ENCODE measurements at places on chromosomes 3 and 15. TPM values are rescaled to one million over a fixed set of nuclear protein-coding genes. Genes with fewer than 3 reads are reported as not detected.
A peak's percentile ranks its signal among the peaks of the same experiment; 100 is the strongest.

GRCh38 chr3:197394464-197395321, 96.3 kb upstream of the DLG1 start:
- no peaks in the 10 kb centered on the region for H3K36me3 ChIP-seq
- H3K27ac ChIP-seq = peak overlapping the region; percentile 16
- DNase-seq = no peak

PSTPIP1 gene
- 238 TPM for total RNA-seq

SMAD6 gene
- total RNA-seq = 0.91 TPM

DNA sequence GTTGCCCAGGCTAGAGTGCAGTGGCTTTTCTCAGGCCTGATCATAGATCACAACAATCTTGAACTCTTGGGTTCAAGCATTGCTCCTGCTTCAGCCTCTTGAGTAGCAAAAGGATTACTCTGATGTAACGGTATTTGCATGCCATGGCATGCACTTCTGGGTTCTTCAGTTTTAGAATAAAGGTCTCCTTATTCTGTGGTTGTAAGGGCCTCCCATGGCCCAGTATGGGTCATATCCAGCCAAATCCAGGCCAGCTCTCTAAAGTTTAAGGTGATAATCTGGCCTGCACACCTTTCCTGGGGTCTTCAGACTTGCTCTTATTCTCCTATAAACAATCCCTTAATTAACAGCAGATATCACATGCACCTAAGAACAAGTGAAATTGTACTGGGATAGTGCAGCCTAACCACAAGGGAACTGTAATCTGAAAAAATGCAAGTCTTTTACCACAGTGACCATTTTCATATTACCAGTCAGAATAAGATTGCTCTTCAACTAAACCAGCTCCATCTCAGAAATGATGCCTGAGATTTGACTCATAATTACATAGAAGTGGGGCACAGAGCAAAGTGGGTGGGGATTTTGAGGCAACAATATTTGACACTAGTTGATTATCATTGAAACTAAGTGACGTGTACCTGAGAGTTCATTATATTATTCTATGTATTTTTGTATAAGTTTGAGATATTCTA, 25.4 kb downstream of the COMMD2 start:
- no peaks in the 10 kb centered on the region for H3K4me1 ChIP-seq
- H3K27me3 ChIP-seq = no peaks in the 10 kb centered on the region
- no peaks in the 10 kb centered on the region for H3K36me3 ChIP-seq

DNA sequence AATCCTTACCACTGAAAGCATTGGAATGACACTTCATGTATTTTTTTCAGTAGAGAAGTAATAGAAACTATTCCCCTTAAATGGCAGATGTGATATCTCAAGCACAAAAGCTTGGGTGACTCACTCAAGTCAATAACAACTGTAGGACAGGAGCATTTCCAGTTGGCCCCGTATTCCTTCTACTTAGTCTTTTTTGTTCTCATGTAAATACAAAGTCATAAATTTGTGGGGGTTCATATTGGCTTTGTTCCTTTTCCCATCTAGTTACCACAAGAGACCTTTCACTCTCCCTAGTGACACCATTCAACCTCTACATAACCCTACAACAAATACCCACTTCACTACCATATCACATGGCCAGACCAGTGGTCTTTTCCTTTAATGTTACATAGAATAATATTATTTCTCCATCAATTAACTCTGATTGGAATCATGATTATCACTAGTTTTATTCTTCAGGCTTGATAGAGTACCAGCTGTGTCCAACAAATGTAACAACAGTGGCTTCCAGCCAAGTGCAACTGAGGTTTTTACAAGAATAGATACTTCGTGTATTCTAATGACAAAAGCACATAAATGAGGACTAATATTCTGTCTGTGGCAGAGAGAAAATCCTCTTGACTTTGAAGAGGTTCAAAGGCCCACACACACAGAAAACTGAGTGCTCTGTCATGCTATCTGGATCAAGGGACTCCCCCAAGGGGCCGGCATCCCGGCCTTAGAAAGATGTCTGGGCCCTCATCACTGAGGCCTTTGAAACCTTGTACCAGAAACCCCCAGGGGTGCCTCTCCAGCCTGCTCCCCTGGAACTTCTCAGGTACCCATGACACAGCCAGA, 94.0 kb upstream of the THBS1 start:
- H3K4me1 ChIP-seq = no peaks in the 10 kb centered on the region
- peaks cover 8% of the 10 kb centered on the region for H3K27me3 ChIP-seq
- DNase-seq = no peak
- no peaks in the 10 kb centered on the region for H3K36me3 ChIP-seq
- H3K27ac ChIP-seq = no peak overlapping the region

MYZAP gene
- not detected for total RNA-seq

DNA sequence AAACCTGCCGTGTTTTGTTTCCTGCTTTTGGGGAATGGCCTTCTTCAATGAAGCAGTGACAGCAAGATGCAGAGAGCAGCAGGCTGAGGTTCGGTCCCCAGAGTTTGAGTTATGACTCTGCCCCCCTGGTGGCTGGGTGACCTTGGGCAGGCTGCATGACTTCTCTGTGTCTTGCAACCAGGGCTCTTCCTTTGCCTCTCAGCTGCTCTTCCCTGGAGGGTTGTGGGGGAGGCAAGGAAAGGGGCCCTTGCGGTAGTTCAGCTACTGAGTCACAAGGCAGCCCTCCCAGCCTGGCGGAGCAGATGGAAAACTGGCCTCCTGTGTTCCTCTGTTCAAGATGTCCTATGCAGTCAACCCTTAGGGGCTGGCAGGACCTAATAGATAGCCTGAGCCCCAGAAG, 17.1 kb downstream of the CTXND1 start:
- peak; percentile 48 for DNase-seq
- H3K27me3 ChIP-seq = peaks cover 15% of the 10 kb centered on the region
- H3K4me3 ChIP-seq = no peak overlapping the region
- no peaks in the 10 kb centered on the region for H3K36me3 ChIP-seq
- H3K27ac ChIP-seq = no peak overlapping the region
- no peaks in the 10 kb centered on the region for H3K4me1 ChIP-seq

DNA sequence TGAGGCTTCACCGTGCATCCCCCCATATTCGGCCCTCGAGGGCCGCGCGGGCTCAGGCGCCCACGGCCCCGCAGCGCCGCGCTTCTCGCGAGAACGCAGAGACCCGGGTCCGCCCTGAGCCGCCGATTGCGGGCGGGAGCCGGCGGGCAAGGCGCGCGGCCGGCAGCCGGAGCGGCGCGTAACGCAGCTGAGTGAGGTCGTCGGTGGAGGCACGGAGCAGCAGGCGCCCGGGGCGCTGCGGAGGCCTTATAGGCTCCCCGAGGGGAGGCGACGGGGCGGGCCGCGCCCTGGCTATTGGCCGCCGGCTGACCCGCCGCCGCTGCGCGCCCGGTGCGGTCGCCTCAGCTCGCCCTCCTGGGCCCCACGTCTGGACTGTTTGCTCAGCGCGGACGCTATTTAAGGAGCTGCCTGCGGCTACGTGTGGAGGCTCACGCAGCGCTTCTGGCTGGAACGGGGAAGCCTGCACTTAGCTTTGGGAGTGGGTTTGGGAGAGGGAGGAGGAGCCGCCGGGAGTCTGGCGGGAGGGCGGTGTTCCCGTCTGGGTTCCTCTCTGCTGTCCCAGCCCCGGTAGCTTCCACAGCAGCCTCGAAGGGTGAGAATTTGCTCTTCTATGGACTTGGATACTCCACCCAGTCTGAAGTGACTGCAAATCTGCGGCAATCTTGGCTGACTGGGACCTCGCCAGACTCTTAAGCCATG, at the start of gene PLOD2:
Gene PLOD2, minus strand, starts transcription at position 221 of the 699 bp plus-strand sequence. Its CDS starts 195 bp downstream, at position 26.
- H3K27me3 ChIP-seq = peaks cover 55% of the 10 kb centered on the region
- H3K4me3 ChIP-seq = peak within 1 kb of the TSS; percentile 69
- peaks cover 7% of the 10 kb centered on the region for H3K4me1 ChIP-seq
- H3K27ac ChIP-seq = no peak within 1 kb of the TSS

- no peak overlapping the region for H3K27ac ChIP-seq
- H3K4me3 ChIP-seq = no peak overlapping the region
- no peaks in the 10 kb centered on the region for H3K36me3 ChIP-seq
- H3K27me3 ChIP-seq = peaks cover 31% of the 10 kb centered on the region
- H3K4me1 ChIP-seq = no peaks in the 10 kb centered on the region
These were observed 54.0 kb upstream of the NEO1 start for GRCh38 chr15:72998226-72998625.

DNA sequence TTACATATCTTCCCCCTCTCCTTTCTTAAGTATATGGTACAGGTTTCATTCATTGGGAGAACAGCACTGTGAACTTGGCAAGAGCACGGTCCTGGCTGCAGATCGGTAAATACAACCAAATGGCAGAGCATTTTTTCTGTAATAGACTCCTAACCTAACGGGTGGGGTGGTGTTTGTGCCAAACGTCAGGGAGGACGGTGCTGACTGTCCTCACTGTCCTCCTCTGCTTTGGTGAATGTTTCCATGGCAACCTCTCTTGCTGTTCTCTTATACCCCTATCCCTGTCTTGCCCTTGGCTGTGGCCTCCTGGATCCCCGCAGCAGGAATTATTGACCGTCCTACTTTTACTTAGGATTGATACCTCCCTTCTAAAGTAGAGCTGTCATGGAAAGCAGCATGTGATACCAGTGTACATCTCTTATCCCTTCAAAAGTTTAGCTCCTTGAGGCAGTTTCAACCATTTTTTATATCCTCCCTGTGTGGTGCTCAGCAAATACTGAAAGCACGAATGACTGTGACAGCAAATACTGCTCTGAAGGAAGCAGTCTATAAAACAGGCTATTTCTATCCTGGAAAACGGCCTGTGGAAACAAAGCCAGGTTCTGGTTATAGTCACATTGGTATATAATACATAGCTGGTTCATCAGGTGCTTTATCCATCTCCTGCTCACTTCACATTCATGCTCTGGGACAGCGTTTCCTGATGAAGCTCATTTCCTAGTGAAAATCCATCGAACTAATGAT, 275.4 kb upstream of the C2CD4B start:
- no peaks in the 10 kb centered on the region for H3K36me3 ChIP-seq
- peaks cover 2% of the 10 kb centered on the region for H3K27me3 ChIP-seq
- H3K27ac ChIP-seq = no peak overlapping the region
- no peak for DNase-seq
- H3K4me3 ChIP-seq = no peak overlapping the region
- H3K4me1 ChIP-seq = no peaks in the 10 kb centered on the region

DNA sequence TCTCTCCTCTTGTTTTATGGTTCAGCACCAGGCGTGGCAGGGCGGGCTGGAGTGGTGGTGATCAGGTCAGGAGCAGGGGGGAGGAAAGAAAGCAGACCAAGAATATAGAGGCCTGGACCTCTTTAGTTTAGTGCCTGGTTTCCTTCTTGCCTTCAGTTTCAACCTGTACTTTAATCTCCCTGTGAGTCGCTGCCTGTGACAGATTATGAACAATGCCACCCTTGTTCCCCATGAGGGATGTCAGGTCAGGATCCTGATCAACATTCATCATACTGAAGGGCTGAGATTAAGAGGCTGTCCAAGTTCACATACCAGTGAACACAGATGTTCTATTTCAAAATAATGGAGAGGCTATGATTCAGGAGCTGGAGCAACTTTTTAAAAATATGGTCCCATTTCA, 11.4 kb downstream of the ENTPD3 start:
- H3K27me3 ChIP-seq = no peaks in the 10 kb centered on the region
- no peaks in the 10 kb centered on the region for H3K4me1 ChIP-seq
- no peak overlapping the region for H3K27ac ChIP-seq
- no peak for DNase-seq

Data from activated naive CD8-positive, alpha-beta T cell treated with anti-CD3 and anti-CD28 coated beads, Interleukin-2, amount 10 ng/mL, durations not matched to agents 7 days and 5 days (primary cell).